GM04504 (cell line): ENCODE measurements at places on chromosomes 5 and 9.

DNA sequence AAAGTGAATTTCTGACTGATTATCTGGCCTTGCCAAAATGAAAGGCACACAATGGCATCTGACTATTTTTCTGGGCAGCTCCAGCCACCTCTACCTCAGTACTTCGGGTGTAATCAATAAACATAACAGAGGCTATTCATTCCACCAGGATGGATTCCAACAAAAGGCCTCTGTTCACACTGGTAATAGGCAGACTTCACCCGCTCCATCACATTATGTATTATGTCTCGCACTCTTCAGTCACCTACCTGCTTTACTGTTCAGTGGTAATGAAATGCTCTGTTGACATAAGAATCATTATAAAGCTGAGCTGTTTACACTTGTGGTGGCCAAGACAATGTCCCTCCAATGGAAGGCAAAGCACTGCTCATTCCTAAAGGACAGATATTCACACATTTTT, 1333.7 kb upstream of the WWC1 start:
- no peak for DNase-seq

GRCh38 chr9:116087751-116088194, 65.8 kb upstream of the PAPPA start:
- peak; percentile 60 for DNase-seq

GRCh38 chr5:124180875-124181461, 565.5 kb downstream of the ZNF608 start:
- peak; percentile 28 for DNase-seq

- DNase-seq, result no peak
Observed at GRCh38 chr5:153081385-153081784, 409.1 kb upstream of the GRIA1 start.
